Stimulated activated CD8-positive, alpha-beta memory T cell treated with anti-CD3 and anti-CD28 coated beads, Interleukin-15, amount 100 ng/mL, for 1 hour (primary cell): ENCODE measurements at places on chromosomes 5 and 9.

GRCh38 chr5:169635936-169636335 is 1.1 kb upstream of the DOCK2 start:
- DNase-seq = no peak

DNA sequence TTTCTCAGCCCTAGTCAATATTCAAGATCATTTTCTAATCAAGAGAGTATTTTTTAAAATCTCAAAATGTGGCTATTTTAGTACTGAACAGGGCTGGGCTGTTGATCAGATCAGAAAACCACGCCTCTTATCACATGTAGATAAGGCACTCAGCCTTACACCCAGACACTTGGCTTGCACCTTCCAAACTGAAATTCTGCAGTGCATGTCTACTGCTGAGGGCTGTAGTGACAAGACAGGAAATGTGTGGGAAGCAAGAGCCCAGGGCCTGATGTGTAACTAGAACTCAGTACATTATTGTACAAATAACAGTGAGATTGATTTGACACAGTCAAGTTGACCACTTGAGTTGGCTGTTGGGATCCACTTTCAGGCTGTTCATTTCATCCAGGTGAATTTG is 48.6 kb downstream of the UBE2QL1 start:
- DNase-seq = no peak

DNA sequence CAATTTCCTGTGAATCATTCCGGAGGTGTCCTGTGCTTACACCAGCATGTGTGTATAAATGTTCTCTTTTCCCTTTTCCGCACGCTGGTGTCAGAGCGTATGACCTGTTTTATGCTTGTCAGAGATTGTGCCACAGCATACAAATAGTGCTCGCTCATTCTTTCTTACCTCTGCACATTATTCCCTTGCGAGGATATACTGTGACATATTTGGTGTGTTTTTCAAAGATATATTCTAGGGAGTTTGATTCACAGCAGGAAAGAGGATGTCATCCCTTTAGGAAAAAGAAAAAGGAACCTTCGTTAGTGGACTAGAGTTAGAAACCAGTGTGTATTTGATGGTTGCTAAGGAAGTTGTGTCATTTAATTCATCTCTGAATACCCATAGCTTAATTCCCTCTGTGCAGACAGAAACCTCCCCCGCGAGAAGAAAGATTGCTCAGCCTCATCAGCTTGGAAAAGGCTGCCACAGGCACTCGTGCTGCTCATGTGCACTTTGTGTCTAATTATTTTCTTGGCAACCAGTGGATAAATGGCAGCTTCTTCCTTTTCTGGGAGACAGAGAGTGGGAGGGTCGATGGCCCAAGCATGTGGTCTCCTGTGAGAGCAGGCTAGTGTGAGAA is 14.7 kb upstream of the CCIN start:
- DNase-seq = no peak

DNA sequence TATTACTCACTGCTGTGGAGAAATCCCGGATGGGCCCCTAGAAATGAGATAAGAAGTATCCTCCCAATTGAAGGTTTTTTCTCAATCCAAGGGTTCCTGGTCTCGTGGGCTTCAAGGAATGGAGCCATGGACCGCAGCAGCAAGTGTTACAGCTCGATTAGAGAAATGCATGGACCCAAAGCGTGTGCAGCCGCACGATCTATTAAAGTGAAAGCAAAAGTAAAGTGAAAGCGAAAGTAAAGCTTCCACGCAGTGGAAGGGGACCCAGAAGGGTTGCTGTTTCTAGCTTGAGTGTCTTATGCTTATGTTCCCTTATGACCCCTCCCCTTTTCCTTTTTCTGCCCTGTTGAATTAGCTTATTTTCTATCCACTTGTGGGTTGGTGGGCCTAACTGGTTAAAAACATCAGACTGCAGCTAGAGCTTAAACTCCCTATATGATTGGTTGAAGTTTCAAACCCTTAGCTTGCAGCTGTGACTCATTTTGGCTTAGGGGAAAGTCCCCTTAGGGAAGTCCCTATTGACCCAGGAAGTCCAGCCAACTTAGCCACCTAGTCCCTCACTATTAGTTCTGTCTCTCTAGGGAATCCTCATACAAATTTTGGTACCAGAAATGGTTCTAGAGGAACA is 1111.8 kb downstream of the TAF11L14 start:
- DNase-seq = no peak

GRCh38 chr5:175457466-175457865 is 13.5 kb upstream of the DRD1 start:
- no peak for DNase-seq
